Naive thymus-derived CD4-positive, alpha-beta T cell (primary cell): ENCODE measurements at places on chromosomes 12 and 14. TPM values are rescaled to one million over a fixed set of nuclear protein-coding genes. Genes with fewer than 3 reads are reported as not detected.

KRT1 gene
- total RNA-seq = 0.27 and 0.61 TPM in 2 replicates

HCAR1 gene
- total RNA-seq = 2.5 and 2.8 TPM in 2 replicates

NRIP2 gene
- total RNA-seq = not detected

SMAGP gene
- total RNA-seq = 3.9 TPM

HPD gene
- not detected in 2 replicates for total RNA-seq

CPNE6 gene
- not detected for total RNA-seq

ADAM21 gene
- total RNA-seq = not detected

KLRC1 gene
- not detected for total RNA-seq

LBHD2 gene
- not detected in 2 replicates for total RNA-seq

TBX5 gene
- total RNA-seq = not detected

BICD1 gene
- total RNA-seq = 25.1 TPM

FAM222A gene
- 0.24 TPM for total RNA-seq

WNT1 gene
- total RNA-seq = 0.18 TPM in 1 of 2 replicates, not detected in the other

TAS2R10 gene
- 0.37 TPM for total RNA-seq

TSPAN19 gene
- not detected in 2 replicates for total RNA-seq

C1QL4 gene
- total RNA-seq = not detected

CLEC4E gene
- 5.4 TPM for total RNA-seq

POTEM gene
- total RNA-seq = not detected in 2 replicates

RTL1 gene
- not detected for total RNA-seq

OR4E2 gene
- not detected in 2 replicates for total RNA-seq

TMEM30B gene
- total RNA-seq = 2.7 TPM

EVL gene
- total RNA-seq = 851 TPM

DLGAP5 gene
- not detected for total RNA-seq

IPO4 gene
- total RNA-seq = 45.0 and 51.9 TPM in 2 replicates

BCL2L14 gene
- 7.6 and 10.5 TPM in 2 replicates for total RNA-seq

KRT83 gene
- total RNA-seq = not detected
